ENCODE measurements at places on chromosomes 3 and 15.

DNA sequence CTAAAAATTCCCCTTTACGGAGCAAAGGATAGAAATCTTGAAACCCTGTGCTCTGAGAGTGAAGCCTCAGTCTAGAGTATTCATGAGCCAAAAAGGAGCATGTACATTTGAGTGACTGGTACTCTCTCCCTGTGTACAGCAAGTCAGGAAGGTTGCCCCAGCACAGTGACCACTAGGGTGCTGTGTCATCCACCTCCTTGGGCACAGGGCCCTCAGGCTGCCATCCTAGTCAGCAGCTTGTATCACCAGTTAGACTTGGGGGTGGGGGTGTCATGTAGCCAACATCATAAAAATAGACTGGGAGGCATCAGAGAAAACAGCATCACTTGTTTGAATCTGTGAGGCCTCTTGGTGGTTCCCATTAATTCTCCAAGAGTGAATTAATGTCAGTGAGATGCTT is 12.0 kb downstream of the NME9 start:
- DNase-seq = no peak

- no peak for DNase-seq
Observed at GRCh38 chr15:81865850-81866537, 179.8 kb downstream of the MEX3B start.

- DNase-seq = no peak
Observed at GRCh38 chr3:13671482-13672233, 122.7 kb downstream of the FBLN2 start.

DNA sequence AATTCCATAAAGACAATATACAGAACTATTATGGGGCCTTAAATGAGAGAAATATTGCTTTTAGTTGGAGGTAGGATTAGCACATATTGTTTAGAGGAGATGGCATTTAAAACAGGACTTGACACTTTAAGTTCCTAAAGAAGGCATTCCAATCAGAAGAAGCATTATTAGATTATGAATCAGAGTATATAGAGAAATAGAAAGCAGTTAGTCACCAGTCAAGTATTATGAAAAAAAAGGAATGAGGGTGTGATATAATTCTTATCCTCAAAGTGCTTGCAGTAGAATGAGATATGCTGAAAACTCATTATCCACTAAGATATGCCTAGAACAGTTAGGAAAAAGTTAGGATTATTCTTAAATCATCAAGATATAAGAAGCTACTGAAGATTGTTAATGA is 456.2 kb downstream of the ZNF385D start:
- DNase-seq = no peak

DNA sequence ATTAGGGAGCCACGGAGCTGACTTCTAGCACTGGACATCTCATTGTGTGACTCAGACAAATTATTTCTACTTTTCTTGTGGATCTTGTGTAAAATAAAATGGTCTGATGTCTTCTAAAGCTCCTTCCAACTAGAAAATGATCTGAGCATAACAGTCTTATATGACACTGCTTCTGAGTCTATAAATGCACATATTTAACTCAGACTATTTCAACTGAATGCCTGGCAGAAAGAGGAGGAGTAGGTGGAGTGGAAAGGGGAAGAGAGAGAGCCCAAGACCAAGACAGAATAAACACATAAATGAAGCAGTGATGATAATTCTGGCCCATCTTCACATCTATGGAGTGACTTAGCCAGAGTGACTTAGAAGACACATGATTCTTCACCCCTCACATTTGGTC is 162.3 kb upstream of the PDZRN3 start:
- no peak for DNase-seq

GRCh38 chr3:197292083-197292646 is 6.2 kb downstream of the DLG1 start:
- no peak for DNase-seq

DNA sequence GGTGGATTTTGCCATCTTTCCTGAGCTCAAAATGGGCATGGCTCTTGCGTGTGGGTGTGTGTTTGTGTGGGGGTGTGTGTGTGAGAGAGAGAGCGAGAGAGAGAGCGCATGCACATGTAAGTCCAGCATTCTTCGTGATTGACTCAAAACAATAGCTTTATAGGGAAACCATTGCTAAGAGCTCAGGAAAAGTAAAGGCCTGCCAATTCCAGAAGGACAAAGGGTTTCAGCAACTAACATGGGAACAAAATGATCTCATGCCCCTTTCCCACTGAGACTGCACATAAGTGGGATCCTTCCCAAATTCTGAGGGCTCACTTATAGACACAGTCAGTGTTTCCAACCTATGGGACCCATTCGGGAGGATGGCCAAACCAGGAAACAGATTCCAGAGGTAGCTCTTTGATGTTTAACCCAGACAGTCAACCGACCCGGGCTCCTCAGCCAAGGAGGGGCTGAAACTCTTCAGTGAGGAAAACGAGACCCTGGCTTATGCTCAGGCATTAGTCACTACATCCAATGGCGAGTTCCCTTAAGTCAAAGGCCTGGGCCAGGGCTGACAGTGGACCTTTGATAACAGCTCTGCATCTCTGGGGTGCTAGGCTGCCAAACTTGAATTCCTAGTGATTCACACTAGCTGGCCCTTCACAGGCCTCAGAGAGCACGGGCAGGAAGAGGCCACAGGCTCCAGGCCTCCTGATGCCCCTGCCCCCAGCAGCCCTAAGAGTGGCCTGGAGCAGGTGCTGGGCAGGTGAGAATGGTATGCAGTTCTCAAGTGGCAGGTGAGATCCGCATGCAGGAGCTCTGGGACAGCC is 305.0 kb upstream of the C2CD4B start:
- DNase-seq = no peak

DNA sequence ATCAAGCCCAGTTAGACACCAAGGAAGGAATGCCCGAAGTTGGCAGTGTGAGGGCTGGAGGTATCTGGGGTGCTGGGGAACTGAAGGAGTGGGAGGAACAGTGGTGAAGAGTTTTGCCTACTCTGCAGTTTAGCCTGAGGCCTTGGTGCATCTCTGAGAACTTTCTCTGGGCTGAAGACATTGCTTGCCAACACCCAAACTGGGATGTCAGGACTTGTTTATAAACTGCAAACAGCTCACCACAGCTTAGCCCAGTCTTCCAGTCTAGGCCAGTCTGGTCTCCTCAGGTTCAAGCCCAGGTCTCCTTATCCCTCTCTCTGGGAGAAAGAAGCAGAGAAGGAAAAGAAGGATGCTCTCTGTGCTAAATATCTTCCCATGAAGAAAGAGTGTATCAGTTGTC is 68.0 kb upstream of the BOC start:
- DNase-seq = no peak

- DNase-seq = no peak
Observed at GRCh38 chr3:178097576-178097975, 438.7 kb upstream of the KCNMB2 start.

DNA sequence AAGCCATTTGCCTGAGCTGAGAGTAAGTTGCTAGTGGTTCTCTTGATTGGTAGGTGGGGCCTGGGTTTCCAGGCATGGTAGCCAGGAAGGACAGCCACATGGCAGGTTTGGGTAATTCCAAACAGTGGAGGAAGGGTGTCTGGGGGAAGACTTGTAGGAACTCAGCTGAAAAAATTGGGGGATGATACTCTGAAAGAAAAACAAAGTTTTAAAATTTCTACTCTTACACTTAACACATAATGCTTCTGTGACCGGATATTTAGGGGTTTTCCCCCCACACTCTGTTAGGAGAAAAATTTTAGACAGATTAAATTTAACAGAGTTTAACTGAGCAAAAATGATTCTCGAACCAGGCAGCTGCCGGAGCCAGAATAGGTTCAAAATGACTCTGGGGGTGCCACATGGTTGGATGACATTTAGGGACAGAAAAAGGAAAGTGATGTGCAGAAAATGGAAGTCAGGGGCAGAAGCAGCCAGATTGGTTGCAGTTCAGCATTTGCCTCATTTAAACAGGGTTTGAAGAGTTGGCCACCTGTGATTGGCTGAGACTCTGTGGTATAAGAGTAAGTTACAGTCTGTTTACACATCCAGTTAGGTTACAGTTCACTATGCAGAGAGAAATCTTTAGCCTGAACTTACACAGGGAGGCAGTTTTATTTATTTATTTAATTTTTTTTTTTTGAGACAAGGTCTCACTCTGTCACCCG is 8.1 kb downstream of the B2M start:
- DNase-seq = peak; percentile 59

- no peak for DNase-seq
Observed at GRCh38 chr15:54256190-54256589, 277.9 kb downstream of the UNC13C start.

- DNase-seq = no peak
Observed at GRCh38 chr15:69092159-69092558, 68.3 kb upstream of the GLCE start.

DNA sequence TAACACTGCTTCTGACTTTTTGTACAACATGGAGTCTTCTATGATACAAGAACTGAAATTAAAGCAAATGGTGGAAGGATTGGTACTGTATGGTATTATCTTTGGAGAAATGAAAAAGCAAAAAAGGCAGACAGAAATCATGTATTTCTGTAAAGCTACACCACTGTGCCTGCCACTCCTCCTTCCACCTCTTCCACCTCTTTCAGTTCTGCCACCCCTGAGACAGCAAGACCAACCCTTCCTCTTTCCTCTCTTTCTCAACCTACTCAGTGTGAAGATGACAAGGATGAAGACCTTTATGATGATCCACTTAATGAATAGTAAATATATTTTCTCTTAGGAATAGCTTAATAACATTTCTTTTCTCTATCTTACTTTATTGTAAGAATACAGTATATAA is 57.0 kb downstream of the CD200 start:
- no peak for DNase-seq

DNA sequence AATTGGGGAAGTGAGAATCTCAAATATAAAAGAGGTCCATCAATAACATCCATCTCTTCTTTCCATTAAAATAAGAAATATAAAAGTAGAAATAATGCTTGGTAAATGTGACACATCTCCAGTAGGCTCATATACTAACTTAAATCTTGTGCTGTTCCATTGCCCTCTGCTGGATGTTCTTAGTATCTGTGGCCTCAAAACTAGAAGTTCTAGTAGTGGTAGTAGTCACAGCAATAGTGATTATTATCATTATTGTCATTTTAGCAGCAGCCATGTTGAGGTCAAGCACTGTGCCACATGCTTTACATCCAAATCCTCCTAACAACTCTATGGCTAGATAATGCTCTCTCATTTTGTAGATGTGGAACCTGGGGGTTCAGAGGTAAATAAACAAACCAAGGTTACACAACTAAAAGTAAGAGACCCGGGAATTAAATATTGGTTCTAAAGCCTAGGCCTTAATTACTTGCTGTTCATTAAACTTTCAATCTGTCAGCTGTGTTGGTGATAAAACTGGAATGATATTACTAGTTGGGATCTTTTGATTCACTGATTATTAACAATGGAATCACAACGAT is 20.2 kb upstream of the BTLA start:
- no peak for DNase-seq

- DNase-seq = no peak
Observed at GRCh38 chr15:35740761-35741160, 194.8 kb upstream of the DPH6 start.

DNA sequence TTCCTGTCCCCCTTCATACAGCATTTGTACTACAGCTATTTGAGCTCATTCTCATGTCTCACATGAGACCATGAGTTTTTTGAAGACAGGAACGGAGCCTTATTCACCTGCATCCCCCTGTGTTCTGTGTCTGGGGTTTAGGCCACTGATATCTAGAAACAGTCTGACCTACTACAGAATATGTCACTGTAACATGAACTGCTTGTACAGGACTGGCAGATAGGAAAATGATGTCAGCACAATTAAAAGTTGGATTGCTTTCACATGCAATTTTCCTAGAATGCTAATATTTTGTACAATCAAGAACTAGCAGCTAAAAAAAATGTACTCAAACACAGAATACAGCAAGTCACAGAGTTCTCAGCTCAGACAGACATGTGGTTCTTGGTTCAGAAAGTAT is 90.8 kb upstream of the FGF12 start:
- no peak for DNase-seq

DNA sequence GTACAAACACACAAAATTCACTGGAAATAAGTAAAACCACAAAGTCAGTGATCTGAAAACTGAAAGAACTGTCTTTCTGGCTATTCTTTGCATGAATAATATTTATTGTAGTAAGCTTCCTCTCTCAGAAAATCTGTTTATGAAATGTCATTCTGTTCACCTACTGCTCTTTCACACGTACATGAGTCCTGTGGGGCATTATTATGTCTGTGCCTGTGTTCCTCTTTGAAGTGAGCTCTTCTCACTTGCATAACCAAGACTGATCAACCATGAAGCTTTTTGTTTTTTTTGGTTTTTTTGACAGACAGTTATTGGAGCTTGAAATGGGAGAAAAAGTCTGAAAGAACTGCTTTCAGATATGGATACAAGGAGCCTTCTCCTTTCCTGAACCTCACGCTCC is 195.8 kb downstream of the PLCH1 start:
- DNase-seq = no peak

DNA sequence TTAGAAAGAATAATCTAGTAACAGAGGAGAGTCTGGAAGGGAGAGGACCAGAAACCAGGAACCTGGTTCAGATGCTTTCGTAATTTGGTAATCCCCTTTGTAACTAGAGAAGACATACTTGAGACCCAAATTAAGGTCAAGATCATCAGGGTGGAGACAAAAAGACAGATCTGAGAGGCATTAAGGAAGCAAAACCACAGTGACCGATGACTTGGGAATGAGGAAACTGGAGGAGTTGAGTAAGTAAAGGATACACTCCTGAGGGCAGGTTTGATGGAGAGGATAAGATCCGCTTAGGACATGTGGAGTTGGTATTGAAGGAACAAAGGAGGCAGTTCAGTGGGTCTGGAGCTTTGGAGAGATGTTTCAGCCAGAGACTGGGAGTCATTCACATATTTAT is 23.6 kb upstream of the BCL2A1 start:
- DNase-seq = no peak

- DNase-seq = no peak
Observed at GRCh38 chr15:31296646-31297574, 29.7 kb upstream of the KLF13 start.

- no peak for DNase-seq
Observed at GRCh38 chr15:60616628-60617027, 137.7 kb upstream of the ICE2 start.

DNA sequence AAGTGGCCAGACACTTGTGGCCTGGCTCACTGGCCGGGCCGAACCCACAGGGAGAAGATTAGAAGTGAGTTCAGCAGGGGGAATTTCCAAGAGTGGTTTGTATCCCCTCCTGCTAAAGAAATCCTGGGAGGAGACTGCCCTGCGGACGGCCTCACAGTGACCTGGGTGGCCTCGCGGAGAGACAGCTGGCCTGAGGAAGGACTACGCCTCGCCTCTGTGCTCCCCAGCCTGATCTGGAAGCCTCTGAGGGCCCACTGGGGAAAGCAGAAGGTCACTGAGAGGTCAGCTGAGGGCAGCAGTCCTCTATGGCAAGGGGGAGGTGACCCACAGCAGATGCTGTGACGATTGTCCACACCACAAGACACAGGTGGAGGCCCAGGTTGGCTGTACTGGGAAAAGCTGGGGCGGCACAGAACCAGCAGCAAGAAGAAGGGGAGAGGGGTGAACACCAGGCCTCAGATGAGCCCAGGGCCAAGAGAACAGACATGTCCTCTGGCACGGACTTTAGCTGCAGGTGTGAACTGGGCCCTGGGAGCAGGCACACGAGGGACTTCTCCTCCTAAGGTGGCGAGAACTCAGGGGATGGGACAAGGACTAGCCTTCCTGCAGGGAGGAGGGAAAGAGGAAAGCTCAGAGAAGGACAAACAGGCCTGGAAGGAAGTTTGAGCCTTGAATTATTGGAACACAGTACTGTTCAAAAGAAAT is 37.2 kb upstream of the DLG1 start:
- no peak for DNase-seq

GRCh38 chr3:153072856-153073255 is 89.2 kb upstream of the RAP2B start:
- no peak for DNase-seq

All from stimulated activated CD4-positive, alpha-beta T cell treated with anti-CD3 and anti-CD28 coated beads, Interleukin-15, amount 100 ng/mL, for 48 hours (primary cell).